Thyroid gland (tissue), 4 donors: ENCODE measurements at places on chromosomes 3 and 15.

DNA sequence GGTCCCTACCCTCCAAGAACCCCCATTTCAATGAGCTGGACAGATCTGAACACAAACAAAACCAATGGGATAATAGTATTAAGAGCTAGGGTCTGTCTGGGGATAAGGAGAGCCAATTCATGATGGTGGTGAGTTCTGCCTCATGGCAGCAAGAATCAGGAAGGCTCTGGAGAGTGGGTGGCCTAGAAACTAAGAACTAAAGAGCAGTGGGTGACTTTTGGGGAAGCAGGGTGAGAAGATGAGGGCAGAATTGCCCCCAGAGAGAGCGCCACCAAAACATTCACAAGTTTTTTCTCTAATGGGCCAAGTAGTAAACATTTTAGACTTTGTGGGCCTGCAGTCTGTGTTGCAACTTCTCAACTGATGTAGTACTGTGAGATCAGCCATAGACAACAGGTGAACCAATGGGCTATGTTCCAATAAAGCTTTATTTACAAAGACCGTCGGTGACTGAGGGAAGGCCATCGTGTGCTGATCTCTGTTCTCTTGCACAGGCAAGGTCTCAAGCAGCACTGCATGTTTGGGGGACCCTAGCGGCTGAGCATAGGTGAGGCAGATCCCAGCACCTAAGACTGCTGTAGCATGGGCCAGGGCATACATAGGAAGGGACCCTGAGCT, 225.5 kb upstream of the ST8SIA2 start:
- DNase-seq = no peak

GRCh38 chr3:155847993-155848392, 6.2 kb downstream of the SLC33A1 start:
- DNase-seq = no peak

DNA sequence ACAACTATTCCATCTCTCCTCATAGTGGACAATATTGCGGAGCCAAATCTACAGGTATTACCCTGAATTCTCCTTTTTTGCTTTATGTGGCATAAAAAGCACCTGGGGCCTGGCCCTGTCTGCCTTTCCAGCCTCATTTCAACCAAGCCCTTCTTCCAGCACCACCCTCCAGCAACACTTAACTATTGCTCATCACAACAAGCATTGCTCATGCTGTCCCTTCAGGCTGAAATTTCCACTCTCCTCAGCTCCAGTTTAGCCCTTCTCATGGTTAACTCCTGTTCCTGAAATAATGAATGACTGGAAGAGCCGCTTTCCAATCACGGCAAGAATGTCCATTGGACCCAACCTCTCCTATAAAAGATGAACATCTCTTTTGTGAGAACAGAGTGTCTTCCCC, 107.4 kb downstream of the P2RY1 start:
- no peak for DNase-seq

GRCh38 chr3:58568572-58569286, 8.5 kb downstream of the FAM107A start:
- peak; percentile 83 for DNase-seq

DNA sequence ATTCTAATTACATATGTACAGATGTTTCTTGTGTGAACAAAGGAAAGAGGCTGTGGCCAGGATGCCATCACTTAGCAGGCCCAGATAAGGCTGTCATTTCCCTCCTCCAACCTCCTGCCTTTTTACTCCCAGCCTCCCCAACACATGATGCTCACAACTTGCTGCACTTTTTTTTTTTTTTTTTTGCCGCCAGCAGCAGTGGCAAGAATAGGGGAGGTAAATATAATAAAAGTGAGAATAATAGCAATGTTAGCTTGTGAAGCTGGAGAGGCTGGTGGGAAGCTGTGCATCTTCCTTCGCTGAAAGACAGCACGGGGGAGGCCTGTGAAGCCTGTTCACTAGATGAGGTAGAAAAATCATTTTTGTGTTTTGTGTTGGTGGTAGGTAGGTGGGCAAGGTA, 42.5 kb upstream of the MYO5C start:
- DNase-seq = no peak

GRCh38 chr3:46061108-46061720, 33.9 kb upstream of the XCR1 start:
- DNase-seq = no peak

DNA sequence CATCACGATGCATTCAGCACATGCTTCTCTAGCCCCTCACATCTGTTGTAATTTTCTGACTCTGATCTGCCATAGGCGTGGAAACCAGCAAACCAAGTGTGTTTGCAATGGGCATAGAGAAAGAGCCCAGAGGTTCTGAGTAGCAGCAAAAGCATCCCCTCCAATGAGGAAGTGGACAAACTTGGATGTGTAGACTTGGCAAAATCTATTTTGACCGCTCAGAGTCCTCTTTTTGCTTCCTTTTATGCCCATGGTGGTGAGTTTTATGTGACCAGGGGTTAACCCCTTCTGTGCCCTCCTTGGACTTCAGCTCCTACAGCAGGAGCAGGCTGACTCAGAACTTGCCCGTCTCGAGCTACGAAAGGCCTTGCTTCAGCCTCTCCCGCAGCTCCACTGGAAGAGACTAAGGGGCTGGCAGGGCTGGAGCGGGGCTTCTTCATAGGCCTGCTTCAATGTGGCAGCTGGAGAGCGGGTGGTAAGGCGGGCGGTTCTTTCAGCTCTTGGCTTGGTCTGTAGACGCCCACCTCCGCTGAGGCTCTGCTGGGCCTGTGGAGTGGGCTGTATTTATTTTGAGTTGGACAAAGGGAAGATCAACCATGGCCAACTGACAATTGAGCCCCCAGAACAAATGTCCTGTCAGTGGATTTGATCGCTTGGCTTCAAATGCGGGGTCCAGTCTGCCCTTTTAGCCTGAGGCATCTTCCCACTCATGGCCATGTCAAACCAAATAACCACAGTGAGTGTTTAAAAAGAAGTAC, 6.5 kb upstream of the ETV5 start:
- no peak for DNase-seq

- DNase-seq = no peak
Measured at GRCh38 chr15:37823601-37824275, 110.7 kb upstream of the TMCO5A start.

DNA sequence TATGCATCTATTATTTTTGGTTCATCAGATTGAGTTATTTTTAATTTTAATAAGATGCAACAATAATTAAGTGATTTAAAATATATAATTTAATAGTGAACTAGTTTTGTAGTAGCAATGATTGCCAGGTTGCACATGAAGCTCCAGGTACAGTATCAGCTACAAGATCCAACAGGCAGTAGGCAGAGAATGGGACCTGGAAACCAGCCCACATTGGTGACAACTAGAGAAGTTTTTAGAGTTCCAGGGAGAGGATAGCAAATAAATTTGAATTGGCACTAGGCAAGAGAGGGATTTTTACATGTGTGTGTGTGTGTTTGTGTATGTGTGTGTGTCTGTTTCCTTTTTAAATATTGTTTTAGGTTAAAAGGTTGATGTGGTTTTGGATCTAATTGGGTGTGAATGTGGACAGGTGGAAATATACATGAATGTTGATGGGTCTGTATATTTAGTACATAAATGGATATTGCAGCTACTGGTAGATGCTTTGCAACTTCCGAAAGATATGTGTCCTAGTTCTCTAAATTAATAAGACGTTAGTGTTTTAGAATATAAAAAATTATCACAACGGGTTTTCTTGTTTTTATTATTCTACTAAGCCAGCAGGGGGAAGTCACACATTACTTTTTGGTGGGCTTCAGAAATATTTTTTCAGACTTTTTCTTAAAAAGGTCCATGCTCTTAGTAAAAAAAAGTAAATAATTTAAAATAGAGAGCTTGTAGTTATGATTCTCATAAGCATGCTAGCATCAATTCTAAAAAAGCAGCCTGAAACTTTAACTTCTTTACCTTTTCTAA, 110.1 kb upstream of the GBE1 start:
- DNase-seq = no peak

GRCh38 chr3:11774296-11774877, 72.3 kb downstream of the TAMM41 start:
- peak; percentile 23 for DNase-seq

GRCh38 chr3:15683253-15683652, 81.7 kb downstream of the BTD start:
- no peak for DNase-seq
